ENCODE measurements at places on chromosomes 2 and 18. TPM values are rescaled to one million over a fixed set of nuclear protein-coding genes. Genes with fewer than 3 reads are reported as not detected.

Gene TMEM247
- not detected for total RNA-seq

Gene FRZB
- 0.18 TPM for total RNA-seq

Gene WNT6
- not detected for total RNA-seq

Gene IL1B
- not detected for total RNA-seq

Gene MOGAT1
- not detected for total RNA-seq

Gene TRAPPC8
- 18.8 TPM for total RNA-seq

Gene DUSP2
- total RNA-seq: 1.4 TPM

Data from fibroblast of the aortic adventitia (primary cell).